ENCODE measurements at places on chromosomes 11 and 22.

- no peak for DNase-seq
These were observed 586.5 kb upstream of the CNTN5 start for GRCh38 chr11:98434296-98434695.

GRCh38 chr22:22111267-22111751 lies 128.7 kb upstream of the TOP3B start:
- DNase-seq, result no peak

- no peak for DNase-seq
These were observed 66.7 kb downstream of the MYEOV start for GRCh38 chr11:69360606-69361005.

DNA sequence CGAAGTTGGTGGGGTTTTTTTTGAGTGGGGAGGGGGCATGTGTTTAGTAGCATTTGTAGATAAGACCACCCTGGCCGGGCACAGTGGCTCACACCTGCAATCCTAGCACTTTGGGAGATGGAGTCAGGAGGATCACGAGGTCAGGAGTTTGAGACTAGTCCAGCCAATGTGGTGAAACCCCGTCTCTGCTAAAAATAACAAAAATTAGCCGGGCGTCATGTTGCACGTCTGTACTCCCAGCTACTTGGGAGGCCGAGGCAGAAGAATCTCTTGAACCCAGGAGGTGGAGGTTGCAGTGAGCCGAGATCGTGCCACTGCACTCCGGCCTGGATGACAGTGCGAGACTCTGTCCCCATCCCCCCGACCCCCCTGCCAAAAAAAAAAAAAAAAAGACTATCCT lies 34.6 kb downstream of the CECR2 start:
- no peak for DNase-seq

DNA sequence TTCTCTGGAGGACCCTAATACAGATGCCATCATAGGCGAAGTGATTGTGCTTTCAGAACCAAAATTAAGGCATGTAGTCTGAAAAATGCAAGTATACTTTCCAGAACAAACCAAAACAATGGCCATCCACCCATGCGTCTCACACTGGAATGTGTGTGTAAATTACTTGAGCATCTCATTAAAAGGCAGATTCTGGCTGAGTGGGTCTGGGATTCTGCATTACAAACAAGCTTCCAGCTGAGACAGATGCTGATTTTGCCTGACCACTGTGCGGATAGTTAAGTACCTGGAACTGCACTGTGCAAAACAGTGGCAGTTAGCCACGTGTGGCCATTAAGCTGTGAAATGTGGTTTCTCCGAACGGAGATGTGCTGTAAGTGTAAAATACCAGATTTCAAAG lies 26.2 kb downstream of the RRP7A start:
- no peak for DNase-seq

DNA sequence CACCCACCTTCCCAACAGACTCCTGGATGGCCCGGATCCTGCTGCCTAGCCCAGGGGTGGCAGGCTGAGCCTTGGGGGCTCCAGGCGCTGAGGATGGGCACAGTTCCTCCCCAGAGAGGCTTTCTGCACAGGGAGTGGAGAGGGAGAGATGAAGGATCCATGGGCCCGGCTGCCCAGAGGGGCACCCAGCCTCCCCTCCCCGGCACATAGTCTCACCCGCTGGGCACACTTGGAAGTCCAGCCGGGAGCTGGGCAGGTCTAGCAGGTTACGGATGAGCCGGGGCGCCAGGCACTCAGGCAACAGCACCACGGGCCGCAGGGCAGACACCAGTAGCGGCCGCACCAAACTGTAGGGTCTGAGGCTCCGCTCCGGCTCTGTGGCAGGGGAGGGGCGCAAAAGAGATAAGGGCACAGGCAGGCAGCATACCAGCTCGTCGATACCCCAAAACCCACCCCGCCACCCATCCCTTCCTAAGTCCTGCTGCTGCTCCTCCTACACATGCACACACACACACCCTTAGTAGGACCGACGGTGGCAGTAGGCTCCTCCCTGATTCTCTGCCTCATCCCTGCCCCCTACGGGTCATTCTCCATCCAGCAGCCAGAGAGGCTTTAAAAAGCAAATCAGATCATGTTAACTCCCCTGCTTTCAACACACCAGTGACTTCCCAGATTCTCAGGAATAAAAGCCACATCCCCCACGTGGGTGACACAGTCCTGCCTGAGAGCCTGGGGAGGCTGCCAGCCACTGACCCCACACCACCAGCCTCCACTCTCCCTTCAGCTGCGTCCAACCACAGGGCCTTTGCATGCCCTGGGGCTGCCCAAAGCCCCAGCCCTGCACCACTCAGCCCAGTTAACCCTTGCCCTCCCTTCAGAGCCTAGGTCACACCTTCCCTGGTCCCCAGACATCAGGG lies 6.5 kb upstream of the MFNG start:
- peak; percentile 72 for DNase-seq

DNA sequence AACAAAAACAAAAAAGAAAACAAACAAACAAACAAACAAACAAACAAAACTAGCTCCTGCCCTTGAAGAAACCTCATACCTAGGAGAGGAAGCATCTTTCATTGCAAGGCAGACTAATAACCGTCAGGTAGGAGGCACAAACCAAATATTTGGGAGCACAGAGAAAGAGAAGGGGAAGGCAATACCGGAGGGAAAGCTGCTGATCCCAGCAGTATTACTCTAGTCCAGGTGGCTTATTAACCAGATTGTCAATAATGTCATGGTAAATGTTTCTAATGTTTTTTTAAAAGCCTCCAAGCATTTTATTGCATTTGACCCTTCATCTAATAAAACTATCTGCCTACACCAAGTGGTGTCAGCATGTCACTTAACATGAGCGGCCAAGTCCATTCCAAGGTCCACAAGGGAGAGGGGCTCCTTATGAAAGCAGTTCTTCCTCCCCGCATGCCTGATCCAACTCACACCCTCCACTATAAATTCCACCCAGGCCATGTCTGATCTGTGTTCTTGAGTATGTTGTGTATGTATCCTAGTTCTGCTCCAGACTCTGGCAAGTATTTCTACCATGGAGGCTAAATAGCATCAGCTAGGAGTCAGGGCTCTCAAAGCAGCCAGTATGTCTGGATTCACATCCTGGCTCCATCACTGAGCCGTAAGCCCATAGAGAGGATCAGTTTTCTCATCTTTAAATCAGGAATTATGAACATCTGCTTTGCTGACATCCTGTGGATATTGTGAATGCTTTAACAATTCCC lies 208.1 kb upstream of the TENM4 start:
- no peak for DNase-seq

DNA sequence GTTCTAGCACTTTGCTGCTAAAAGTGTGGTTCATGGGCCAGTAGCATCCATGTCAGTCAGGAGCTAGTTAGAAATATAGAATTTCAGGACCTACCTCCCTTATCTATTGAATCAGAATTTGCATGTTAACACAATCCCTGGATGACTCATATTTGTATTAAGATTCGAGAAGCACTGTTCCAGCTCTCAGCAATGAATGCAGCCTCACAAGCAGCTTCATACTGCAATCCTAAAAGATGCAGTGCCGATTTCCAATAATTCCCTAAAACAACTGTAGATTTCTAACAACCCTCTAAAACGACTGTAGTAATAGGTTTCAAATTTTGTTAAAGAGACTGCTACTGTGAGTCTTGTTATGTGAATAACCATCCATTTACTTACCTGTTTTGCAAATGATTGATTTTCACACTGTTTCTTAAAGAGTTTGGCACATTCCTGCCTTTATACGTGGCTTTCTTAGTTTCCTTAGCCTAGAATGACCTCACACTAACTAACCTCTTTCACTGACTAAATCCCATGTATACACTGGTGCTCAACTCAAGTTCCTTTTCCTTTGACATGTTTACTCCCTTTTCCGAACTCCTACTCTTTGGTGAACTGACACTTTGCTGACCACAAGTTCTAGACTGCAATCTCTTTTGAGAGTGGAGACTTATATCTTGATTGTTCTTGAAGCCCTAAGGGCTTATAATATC lies 511.8 kb downstream of the METTL15 start:
- DNase-seq, result no peak

DNA sequence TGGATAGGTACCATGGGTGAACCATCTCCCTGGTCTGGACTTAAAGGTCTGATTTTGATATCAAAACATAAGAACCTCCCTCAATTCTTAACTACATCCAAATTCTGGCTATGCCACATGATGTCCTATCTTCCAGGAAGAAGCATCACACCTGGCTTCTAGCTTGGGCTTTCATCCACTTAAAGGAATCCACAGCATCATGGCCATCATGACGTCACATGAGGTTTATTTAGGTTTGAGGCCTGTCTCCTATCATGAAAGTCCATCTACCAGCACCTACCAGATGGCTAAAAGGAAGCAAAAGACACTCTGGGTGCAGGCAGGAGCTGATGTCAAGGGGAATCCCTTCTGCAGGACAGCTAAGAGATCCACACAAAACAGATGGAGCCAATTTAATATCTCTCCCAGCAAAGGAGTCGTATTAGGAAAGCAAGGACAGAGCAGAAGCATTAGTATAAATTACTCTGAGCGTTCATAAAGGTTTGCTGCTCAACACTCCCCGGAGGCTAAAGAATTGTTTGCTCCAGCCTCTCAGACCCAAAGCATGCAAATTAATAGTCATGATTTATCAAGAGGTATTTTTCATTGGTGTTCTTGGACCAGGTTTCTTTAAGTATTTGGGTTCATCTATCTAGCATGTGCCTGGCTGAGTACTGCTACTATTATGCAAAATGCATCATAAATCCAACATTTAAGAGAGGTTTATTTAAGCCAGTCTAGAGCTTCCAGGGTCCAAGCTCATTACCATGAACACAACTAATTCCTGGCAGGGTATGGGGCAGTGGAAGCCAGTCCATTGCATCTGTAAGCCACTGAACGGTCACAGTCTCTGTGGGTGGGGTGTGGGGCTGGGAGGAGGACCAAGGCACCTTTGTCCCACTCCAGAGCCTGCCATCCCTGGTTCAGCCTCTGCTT lies 47.2 kb downstream of the GALNT18 start:
- no peak for DNase-seq

DNA sequence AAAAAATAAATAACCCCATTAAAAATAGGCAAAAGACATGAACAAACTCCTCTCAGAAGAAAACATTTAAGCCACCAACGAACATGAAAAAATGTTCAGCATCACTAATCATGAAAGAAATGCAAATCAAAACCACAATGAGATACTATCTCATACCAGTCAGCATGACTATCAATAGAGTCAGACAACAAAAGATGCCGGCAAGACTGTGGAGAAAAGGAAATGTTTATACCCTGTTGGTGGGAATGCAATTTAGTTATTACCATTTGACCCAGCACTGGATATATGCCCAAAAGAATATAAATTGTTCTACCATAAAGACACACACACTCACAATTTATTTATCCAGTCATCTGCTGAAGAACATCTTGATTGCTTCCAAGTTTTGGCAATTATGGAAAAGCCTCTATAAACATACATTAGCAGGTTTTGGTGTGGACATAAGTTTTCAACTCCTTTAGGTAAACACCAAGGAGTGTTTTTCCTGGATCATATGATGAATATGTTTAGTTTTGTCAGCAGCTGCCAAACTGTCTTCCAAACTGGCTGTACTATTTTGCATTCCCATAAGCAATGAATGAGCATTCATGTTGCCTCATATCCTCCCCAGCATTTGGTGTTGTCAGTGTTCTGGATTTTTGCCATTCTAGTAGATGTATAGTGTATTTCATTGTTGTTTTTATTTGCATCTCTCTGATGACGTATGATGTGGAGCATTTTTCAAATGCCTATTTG lies 28.0 kb downstream of the OR8D1 start:
- DNase-seq, result no peak

- DNase-seq, result no peak
These were observed 1.0 kb upstream of the CCKBR start for GRCh38 chr11:6258571-6259081.

- no peak for DNase-seq
These were observed 693.7 kb upstream of the CCDC179 start for GRCh38 chr11:23554002-23554401.

DNA sequence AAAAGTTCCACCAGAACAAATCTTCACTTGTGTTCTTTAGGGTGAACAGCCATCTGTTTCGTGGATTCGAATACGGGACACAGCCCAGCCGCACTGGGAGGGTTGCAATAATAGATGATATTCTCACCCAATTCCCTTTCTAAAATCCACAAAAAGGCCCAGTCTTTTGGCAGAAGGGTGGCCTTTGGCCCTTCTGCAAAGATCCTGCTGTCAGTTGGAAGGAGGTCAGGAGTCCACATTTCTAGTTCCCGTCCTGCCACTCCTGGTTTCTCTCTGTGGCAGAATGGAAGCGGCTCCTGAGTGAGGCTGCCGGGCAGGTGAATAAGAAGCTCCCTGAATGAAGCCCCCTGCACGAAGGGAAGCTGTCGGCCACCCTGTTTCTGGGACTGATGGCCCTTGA lies 11.2 kb upstream of the LINC01488 start:
- no peak for DNase-seq

DNA sequence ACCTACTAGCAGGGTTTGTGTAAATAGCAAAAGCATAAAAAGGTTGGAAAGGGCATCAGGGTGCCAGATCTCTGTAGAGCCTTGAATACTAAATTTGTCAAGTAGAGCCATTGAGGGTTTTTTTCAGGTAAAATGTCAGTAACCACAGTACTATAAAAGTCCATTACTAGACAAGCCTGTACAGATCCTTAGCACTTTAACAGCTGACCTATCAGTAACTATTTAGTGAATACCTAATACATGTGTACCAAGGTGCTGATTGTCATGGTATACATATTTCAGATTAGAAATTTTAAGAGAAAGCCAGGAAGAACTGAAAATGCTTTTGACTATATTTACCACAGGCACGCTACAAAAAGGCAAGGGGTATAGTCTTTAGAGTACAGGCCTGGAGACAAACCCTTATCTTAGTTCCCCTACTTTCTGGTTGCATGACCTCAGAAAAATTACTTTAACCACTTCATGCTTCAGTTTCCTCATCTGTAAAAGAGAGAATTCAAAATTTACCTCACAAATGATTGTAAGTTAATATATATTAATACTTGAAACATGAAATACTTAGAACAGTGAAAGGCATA lies 57.9 kb downstream of the RAB38 start:
- no peak for DNase-seq

DNA sequence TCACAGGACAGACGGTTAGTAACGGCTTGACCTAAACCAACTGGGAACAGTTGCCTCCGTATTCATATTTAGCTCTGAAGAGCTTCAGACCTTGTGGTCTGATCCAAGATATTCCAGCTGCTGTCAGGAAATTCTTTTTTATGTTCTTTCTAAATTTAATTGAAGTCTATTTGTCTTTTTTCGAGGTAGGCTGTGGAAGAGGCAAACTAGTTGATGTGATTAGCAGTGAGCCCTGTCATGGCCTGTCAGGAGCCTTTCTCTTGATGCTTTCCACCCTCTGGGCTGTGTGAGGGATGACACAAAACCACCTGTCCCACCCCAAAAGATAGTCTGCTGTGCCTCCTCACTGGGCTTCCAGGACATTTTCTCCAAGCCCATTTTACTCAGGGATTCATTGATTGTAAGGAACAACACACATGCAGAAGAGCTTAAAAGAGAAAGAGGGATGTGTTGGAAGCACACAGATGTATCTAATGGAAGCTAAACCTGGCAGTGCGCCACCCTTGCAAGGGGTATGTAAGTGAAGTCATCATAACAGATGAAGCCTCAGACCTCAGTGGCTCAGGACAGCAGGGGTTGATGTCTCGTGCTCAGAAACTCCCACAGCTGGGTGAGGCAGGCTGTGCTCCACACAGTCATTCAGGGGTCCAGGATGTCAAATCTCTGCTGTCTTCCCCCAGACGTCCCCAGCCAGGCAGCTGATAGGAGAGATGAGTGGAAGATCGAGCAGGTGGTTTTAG lies 170.0 kb downstream of the NCAM1 start:
- no peak for DNase-seq

- DNase-seq, result no peak
These were observed 195.9 kb upstream of the SESN3 start for GRCh38 chr11:95426823-95427462.

- no peak for DNase-seq
These were observed 32.0 kb downstream of the NADSYN1 start for GRCh38 chr11:71485063-71485399.

Measured in Kasumi-1 (cell line).